ENCODE measurements at places on chromosomes 2 and 18. TPM values are rescaled to one million over a fixed set of nuclear protein-coding genes. Genes with fewer than 3 reads are reported as not detected.

RIT2 gene
- total RNA-seq, result not detected

POTEC gene
- not detected for total RNA-seq

FER1L5 gene
- total RNA-seq, result not detected

CHMP1B gene
- 32.9 TPM for total RNA-seq

BCL2 gene
- total RNA-seq, result 4.2 TPM

TFCP2L1 gene
- not detected for total RNA-seq

DNA sequence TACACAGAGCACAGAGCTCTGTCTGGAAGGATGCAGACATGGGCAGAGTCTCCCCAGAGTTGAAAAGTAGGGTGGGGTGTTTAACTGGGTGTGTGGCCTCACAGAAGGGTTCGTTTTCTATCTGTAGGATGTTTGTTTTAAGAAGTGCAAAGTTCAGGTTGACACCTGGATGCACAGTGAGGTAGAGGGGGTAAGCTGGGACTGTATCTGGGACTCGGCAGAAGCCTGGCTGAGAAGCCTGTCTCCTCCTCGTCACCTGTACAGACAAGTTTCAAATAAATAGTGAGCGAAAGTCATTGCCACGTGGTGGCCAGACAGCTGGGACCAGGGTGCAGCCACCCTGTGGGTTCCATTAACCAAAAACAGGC lies 145.9 kb downstream of the KLHL29 start:
- no peaks in the 10 kb centered on the region for H3K27me3 ChIP-seq
- no peak overlapping the region for H3K4me3 ChIP-seq
- H3K27ac ChIP-seq, result no peak overlapping the region
- no peaks in the 10 kb centered on the region for H3K36me3 ChIP-seq

- H3K36me3 ChIP-seq, result no peaks in the 10 kb centered on the region
- no peak overlapping the region for H3K4me3 ChIP-seq
- no peaks in the 10 kb centered on the region for H3K27me3 ChIP-seq
- H3K4me1 ChIP-seq, result no peaks in the 10 kb centered on the region
- no peak overlapping the region for H3K27ac ChIP-seq
Measured at GRCh38 chr18:33924576-33924975, 300.1 kb downstream of the NOL4 start.

DNA sequence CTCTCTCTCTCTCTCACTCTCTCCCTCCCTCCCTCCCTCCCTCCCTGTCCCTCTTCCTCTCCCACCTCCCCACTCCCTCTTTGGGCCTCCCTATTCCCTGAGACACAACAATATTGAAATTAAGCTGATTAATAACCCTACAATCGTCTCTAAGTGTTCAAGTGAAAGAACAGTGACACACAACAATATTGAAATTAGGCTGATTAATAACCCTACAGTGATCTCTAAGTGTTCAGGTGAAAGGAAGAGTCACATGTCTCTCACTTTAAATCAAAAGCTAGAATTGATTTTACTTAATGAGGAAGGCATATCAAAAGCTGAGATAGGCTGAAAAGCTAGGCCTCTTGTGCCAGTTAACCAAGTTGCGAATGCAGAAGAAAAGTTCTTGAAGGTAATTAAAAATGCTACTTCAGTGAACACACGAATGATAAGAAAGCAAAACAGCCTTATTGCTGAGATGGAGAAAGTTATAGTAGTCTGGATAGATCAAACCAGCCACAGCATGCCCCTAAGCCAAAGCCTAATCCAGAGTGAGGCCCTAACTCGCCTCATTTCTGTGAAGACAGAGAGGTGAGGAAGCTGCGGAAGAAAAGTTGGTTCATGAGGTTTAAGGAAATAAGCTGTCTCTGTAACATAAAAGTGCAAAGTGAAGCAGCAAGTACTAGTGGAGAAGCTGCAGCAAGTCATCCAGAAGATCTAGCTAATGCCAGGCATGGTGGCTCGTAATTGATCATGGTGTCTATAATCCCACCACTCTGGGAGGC lies 21.3 kb downstream of the MALT1 start:
- peaks cover 14% of the 10 kb centered on the region for H3K36me3 ChIP-seq
- H3K27me3 ChIP-seq, result no peaks in the 10 kb centered on the region
- no peak for DNase-seq
- no peak overlapping the region for H3K27ac ChIP-seq
- no peaks in the 10 kb centered on the region for H3K4me1 ChIP-seq

DNA sequence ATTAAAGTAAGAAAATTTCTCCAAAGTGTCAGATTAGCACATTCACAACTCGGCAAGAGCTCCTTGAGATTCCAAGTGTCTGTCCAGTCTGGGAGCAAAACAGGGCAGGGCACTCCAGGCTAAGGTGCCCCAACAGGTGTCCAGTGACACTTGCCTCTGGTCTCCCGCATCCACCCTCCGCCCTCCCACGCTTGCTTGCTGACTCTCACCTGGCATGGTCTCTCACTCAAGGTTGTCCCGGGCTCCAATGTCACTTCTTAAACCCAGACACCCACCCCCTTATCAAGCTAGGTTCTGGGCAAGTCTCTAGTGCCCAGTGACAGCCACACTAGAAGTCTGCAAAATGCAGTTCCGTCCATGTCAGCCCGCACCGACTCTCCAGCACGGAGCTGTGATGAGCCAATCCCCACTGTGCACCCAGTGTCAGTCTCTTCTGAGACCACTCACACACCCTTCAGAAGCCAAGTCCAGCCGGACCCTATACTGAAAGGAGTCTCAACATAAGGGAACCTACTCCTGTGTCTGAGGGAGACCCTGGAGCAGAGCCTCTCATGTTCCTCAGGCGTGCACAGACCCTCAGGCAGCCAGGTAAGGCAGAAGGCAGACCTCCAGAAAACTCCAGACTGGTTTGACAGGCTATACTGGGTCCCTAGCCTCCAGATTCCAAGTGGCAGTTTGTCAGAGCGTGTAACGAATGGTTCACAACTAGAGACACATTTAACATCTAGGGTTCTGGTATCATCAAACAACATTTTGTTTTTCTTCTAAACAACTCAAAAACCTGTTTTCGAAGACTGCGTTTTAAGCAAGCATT lies 45.6 kb downstream of the HDLBP start:
- H3K4me3 ChIP-seq, result no peak overlapping the region
- DNase-seq, result no peak
- peaks cover 35% of the 10 kb centered on the region for H3K4me1 ChIP-seq
- no peaks in the 10 kb centered on the region for H3K27me3 ChIP-seq
- H3K27ac ChIP-seq, result no peak overlapping the region

DNA sequence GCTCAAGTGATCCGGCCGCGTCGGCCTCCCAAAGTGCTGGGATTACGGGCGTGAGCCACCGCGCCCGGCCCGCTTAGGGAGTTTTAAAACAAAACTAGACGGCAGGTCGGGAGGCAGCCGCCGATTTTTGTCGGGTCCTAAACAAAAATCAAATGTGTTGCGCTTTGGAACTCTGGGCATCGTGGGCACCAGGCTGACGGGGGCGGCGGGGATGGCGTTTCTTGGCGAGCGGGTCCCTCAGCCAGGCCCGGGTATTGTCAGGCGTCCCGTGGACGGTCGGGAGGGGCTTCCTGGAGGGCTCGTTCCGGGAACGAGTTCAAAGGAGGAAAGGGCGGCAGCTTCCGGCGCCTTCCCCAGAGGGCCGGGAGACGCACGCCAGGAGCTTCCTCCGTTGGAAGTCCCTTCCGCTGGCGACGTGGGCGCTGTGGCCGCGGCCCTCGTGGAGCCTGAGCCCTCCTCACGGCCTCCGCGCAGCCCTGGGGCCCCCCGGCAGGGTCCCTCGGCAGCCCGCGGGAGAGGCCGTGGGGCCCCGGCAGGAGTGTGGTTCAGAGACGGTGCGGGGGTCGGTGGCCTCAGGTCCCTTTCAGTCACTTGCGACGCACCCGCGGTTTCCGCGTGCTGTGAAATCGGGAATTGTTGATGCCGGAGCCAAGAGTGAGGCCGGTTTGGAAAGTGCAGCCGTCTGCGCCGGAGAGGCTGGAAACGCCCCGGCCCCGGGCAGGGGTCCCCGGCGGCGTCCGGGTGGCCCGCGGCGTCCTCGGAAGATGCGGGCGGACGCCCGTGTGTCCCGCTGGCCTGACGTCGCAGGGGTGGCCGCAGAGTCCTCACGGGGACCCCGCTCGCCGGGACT lies 59.3 kb downstream of the EMILIN2 start:
- no peaks in the 10 kb centered on the region for H3K27me3 ChIP-seq
- peak overlapping the region; percentile 78 for H3K4me3 ChIP-seq
- H3K36me3 ChIP-seq, result peaks cover 46% of the 10 kb centered on the region
- DNase-seq, result peak; percentile 68
- H3K4me1 ChIP-seq, result peaks cover 20% of the 10 kb centered on the region

DNA sequence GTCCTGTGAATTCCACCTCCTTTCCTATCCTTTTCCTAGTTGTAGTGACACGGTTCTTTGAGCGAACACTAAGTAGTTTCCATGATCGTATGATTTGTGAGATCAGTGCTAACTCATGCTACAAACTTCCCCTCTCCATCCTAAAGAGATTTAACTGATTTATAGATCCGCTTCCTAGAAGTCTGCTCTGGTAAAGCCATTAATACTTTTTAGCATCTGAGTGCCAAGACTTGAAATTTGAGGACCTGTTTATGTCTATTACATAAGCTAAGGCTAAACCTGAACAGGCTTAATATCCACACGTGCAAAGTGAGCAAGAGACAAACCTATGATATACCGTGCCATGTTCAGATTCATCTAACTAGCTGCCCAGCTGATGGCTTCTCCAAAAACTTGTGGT lies 14.9 kb downstream of the PROKR1 start:
- no peak overlapping the region for H3K4me3 ChIP-seq
- H3K36me3 ChIP-seq, result no peaks in the 10 kb centered on the region
- H3K27ac ChIP-seq, result no peak overlapping the region
- peaks cover 10% of the 10 kb centered on the region for H3K4me1 ChIP-seq

- no peak overlapping the region for H3K4me3 ChIP-seq
- H3K36me3 ChIP-seq, result no peaks in the 10 kb centered on the region
- DNase-seq, result no peak
- H3K27ac ChIP-seq, result no peak overlapping the region
Measured at GRCh38 chr2:202643012-202643858, 8.5 kb downstream of the FAM117B start.

GRCh38 chr2:64201151-64201550 lies 56.9 kb upstream of the PELI1 start:
- no peaks in the 10 kb centered on the region for H3K36me3 ChIP-seq
- DNase-seq, result no peak
- H3K27ac ChIP-seq, result no peak overlapping the region
- H3K4me3 ChIP-seq, result no peak overlapping the region
- no peaks in the 10 kb centered on the region for H3K27me3 ChIP-seq

- no peak for DNase-seq
- no peak overlapping the region for H3K27ac ChIP-seq
- H3K36me3 ChIP-seq, result no peaks in the 10 kb centered on the region
- H3K4me1 ChIP-seq, result no peaks in the 10 kb centered on the region
Measured at GRCh38 chr2:128214866-128215460, 103.7 kb downstream of the HS6ST1 start.

DNA sequence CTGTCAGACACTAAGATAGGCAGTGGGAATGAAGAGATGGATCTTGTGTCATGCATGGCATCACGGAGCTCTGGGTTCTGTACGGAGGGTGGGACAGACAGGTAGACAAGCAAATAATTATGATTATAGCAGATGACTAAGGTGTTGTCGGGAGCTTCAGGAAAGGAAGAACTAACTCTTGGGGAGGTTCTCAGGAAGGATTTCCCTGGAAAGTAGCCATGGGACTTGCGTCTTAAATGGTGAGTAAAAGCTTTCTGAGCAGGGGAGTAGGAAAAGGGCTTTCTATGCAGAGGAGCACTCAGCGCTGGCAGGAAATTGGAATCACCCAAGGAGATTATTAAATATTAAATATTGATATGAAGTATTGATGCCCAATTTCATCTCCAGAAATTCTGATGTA lies 35.5 kb downstream of the ATOH8 start:
- DNase-seq, result no peak
- peaks cover 14% of the 10 kb centered on the region for H3K36me3 ChIP-seq
- peaks cover 46% of the 10 kb centered on the region for H3K4me1 ChIP-seq
- H3K27ac ChIP-seq, result no peak overlapping the region
- no peak overlapping the region for H3K4me3 ChIP-seq
- H3K27me3 ChIP-seq, result no peaks in the 10 kb centered on the region

DNA sequence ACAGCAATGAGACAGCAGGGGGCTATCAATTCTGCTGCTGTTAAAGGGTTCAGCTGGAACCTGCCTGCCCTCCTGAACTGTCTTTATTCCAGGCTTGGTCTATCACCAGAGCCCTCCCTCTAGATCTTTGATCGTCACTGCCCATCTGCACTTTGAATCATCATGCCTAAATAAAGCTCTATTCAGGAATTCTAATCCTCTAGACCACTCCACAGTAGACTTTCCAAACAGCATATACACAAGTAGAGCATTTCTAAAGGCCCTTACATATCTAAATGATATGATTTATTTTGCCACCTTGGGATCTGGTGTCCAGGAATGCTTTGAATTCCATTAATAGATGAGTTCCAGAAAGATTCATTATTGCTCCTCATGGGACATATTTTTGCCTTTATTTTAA lies 542.1 kb upstream of the SYT4 start:
- no peak for DNase-seq
- no peak overlapping the region for H3K4me3 ChIP-seq
- H3K4me1 ChIP-seq, result no peaks in the 10 kb centered on the region
- H3K27me3 ChIP-seq, result no peaks in the 10 kb centered on the region

- H3K4me3 ChIP-seq, result no peak overlapping the region
- H3K27ac ChIP-seq, result no peak overlapping the region
- H3K4me1 ChIP-seq, result peaks cover 5% of the 10 kb centered on the region
- H3K36me3 ChIP-seq, result no peaks in the 10 kb centered on the region
- DNase-seq, result no peak
- H3K27me3 ChIP-seq, result no peaks in the 10 kb centered on the region
Measured at GRCh38 chr18:54807303-54807702, 21.0 kb upstream of the RAB27B start.

- DNase-seq, result peak; percentile 83
- H3K27me3 ChIP-seq, result no peaks in the 10 kb centered on the region
- H3K27ac ChIP-seq, result peak overlapping the region; percentile 84
- no peak overlapping the region for H3K4me3 ChIP-seq
Measured at GRCh38 chr2:65658881-65659280, 226.5 kb upstream of the SPRED2 start.

DNA sequence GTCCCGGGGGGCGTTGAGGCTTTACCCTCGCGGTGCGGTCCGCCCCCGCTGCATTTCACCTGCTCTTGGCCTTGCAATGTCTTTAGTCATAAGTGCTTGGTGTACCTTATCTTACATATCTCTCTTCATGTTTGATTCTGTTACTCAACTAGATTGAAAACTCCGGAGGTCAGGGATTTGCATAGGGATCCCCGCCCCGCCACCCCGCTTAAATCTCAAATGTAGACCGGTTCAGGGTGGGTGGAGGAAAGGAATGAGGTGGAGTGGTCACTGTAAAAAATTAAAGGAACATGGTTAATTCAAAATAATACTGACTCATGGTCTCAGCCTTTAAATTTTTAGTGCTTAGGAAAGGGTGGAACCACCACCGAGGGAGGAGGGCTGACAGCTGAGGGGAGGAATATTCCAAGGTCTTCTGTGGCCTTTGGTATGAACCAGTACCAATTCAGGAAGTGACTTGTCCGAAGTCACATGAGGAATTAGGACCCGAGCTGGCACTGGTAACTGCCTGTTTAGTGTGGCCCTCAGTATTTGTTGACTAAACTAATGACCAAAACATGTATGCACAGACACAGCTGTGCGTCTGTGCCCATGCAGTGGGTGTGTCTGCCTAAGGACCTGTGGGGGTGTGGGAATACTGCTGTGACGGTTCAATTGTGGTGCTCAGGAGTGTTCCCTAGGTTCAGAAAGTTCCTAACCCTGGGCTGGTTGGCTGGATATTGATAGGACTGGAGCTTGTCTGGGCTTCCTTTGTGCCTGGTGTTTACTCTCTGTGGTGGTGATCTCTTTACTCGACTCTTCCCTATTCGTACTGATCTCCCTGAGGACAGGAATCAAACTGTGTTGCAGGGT lies 1.0 kb downstream of the PLEKHB2 start:
- peaks cover 20% of the 10 kb centered on the region for H3K36me3 ChIP-seq
- H3K27ac ChIP-seq, result no peak overlapping the region
- DNase-seq, result peak; percentile 43
- no peaks in the 10 kb centered on the region for H3K27me3 ChIP-seq
- peak overlapping the region; percentile 59 for H3K4me3 ChIP-seq
- H3K4me1 ChIP-seq, result peaks cover 19% of the 10 kb centered on the region

Measured in SJSA1 (cell line).